ENCODE measurements at places on chromosomes 7 and 10.

DNA sequence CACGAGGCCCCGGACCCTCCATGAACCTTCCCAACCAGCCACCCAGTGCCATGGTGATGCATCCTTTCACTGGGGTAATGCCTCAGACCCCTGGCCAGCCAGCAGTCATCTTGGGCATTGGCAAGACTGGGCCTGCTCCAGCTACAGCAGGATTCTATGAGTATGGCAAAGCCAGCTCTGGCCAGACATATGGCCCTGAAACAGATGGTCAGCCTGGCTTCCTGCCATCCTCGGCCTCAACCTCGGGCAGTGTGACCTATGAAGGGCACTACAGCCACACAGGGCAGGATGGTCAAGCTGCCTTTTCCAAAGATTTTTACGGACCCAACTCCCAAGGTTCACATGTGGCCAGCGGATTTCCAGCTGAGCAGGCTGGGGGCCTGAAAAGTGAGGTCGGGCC is 90.6 kb upstream of the PDCD4 start:
- no peak for DNase-seq

- DNase-seq, result no peak
These were observed 262.3 kb downstream of the PTEN start for GRCh38 chr10:88125766-88126165.

DNA sequence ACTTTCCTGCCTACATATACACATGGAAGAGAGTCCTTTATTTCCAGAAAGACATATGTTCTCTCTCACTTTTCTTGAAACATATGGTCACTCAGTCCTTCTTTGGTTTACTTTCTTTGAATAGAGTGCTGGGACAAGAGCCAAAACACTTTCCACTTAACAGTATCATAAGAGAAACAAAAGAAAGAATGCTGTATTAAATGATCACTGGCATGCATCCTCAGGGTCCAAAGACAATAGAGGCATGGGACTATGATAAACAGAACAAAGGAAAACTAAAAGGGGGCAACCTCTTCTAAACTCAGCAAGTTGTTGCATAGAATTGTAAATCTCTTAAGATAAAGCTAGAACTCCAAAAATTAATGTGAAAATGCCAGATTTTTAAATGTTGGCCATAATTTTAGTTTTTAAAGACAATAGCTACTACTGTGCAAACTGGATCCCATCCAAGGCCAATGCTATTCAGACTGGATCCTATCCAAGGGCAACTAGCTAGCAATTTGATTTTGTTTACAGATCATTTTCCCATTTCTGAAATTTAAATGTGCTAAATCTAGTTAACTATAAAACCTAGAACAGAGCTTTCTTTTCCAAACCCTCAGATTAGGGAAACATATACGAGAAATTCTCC is 687.5 kb downstream of the SORCS3 start:
- no peak for DNase-seq

DNA sequence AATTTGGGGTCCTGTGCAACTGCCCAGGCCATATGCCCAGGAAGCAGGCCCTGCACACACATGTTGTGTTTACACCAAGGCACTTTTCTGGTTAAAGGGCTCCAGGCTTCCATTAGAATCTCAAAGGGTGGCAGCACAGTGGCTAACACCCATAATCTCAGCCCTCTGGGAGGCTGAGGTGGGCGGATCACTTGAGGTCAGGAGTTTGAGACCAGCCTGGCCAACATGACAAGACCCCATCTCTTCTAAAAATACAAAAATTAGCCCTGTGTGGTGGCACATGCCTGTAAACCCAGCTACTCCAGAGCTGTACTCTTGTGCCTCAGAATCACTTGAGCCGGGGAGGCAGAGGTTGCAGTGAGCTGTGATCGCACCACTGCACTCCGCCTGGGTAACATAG is 53.6 kb downstream of the SPOCK2 start:
- DNase-seq, result no peak

GRCh38 chr10:28581916-28582315 is 49.0 kb downstream of the WAC start:
- DNase-seq, result no peak

GRCh38 chr10:129728905-129729795 is 234.9 kb downstream of the EBF3 start:
- no peak for DNase-seq

GRCh38 chr10:35300063-35300699 is 36.1 kb upstream of the CCNY start:
- DNase-seq, result peak; percentile 69

DNA sequence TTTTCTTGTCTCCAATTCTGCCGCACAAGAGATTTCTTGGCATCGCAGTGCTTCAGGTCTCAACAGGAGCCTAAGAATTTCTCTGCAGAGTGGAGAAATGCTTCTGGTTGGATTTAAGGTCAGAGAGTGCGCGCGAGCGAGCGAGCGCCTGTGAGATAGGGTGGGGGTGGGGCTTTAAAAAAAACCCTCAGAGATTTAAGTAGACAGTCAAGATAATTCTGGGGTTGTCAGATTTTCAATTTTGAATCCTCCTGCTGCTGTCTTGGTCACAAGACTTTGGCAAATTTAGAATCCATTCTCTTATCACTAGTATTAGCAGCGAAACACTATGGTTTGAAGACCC is 49.7 kb downstream of the CPEB3 start:
- DNase-seq, result no peak

GRCh38 chr10:86400705-86401587 is 34.4 kb upstream of the GRID1 start:
- DNase-seq, result no peak

DNA sequence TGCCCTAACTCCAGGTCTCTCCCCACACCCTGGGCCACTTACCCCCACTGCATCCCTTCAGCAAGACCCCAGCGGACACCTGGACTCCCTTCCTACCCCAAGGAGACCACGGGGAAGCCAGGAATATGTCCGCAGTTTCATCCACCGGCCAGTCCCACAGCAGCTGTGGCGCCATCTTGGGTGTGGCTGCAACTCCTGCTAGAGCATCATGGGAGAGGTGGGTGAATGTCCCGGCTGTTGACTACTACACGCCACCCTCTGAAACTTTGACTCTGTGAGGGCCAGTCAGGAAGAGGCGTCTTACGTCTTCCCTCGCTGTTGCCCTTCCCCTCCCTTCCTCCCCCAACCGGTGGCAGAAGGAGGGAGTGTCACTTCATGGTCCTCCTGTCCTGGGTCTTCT is 238.3 kb upstream of the RNF32 start:
- no peak for DNase-seq

GRCh38 chr10:18753312-18753895 is 94.2 kb downstream of the ARL5B start:
- DNase-seq, result no peak

DNA sequence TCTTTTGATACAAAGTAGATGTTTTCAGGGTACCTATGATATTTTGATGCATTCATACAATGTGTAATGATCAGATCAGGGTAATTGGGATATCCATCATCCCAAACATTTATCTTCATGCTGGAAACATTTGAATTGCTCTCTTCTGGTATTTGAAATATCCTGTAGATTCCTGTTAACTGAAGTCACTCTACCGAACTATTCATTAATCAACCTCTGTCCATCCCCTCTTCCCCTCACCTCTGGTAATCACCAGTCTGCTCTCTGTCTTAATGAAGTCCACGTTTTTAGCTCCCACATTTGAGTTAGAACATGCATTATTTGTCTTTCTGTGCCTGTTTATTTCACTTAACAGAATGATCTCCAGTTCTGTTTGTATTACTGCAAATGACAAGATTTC is 11.3 kb downstream of the MTG1 start:
- DNase-seq, result no peak

DNA sequence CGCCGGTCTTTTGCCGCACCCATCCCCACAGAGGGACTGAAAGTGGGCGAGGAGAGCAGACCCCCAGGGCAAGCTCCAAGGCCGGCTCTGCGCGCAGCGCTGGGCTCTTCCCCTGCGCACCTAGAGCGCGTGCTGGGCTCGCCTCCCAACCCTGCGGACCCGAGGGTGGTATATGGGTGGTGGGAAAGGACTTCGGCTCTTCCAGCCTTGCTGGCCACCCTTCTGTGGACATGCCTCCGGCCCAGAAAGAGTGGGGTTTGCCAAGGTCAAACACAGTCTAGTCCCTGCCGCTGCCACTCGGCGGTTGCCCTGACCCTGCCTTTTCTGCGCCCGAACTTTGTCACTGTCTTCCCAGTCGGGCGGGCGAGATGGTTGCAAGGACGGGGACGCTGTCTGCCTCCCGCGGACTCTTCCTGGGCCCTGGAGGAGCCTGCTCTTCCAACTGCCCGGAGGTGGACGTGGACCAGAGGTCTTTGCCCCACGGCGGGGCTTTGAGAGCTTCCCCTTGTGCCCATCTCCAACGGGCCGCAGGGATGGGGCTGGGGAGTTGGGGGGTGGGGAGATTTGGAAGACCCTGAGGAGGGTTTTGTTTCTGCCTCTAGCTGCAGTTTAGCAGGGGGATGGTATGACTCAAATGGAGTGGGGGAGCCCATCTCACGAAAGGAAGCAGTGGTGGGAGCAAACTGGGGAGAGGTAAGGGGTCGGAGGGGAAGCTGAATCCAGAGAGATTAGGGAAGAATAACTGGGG is 1.5 kb downstream of the ADCY1 start:
- DNase-seq, result no peak

- no peak for DNase-seq
These were observed 433.7 kb upstream of the PFKP start for GRCh38 chr10:2633630-2634029.

DNA sequence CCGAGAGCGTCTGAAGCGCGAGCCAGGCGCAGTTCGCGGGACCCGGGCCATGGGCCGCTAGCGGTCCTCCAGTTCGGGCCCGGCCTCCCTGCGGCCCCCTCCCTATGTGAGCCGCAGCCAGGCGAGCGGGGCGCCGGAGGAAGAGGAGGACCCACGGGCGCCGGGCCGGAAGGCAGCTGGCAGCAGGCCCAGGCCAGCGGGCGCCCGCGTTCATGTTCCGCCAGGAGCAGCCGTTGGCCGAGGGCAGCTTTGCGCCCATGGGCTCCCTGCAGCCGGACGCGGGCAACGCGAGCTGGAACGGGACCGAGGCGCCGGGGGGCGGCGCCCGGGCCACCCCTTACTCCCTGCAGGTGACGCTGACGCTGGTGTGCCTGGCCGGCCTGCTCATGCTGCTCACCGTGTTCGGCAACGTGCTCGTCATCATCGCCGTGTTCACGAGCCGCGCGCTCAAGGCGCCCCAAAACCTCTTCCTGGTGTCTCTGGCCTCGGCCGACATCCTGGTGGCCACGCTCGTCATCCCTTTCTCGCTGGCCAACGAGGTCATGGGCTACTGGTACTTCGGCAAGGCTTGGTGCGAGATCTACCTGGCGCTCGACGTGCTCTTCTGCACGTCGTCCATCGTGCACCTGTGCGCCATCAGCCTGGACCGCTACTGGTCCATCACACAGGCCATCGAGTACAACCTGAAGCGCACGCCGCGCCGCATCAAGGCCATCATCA is 1.1 kb downstream of the ADRA2A start:
- DNase-seq, result no peak

- no peak for DNase-seq
These were observed 114.1 kb downstream of the RNF216 start for GRCh38 chr7:5667391-5667790.

DNA sequence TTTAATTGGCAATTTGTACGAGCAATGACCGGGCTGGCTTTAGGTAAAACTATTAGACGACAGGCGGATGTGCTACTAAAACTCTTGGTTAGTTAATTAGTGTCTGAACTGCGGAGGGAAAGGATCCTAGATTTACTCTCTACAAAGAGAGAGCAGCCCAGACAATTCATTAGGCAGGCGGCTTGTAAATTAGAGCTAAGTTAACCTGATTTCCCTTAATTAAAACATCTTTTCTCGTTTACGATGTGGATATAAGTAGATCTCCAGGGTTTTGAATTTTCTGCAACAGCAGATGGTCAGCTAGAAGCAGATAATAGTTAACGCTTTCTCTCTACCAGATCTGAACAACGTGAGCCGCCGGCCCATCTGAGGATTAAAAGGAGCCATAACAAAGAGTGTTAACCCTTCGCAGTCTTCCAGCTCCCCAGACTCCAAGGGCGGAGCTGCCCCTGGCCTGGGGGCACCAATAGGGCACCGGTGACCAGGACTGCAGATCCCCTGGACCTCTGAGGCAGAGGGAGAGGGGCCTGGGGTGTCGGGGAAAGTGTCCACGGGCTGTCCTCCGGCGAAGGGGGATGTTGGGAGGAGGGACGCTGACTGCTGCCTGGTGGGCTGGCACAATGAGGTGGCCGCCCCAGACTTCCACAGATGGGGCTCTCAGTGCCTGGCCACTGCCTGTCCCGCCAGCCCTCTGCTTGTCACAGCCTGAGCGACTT is 6.3 kb upstream of the UNCX start:
- DNase-seq, result no peak

DNA sequence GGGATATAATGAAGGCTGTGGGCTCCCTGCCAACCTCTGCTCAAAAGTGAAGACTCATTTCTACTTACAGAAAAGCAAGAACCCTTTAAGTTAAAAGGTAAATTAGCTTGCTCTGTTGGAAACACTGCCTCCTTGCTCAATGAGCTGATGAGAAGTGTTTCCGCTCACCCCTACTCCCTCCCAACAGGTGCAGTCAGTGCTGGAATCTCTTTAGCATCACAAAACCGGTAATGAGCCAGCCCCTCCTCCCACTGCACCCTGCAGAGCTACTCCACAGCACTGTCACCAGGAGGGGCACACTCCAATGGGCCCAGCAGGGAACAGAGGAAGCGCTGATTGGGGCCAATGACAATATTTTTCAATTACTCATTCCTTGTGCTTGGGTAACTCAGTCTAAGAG is 262.5 kb downstream of the TCERG1L start:
- DNase-seq, result no peak

DNA sequence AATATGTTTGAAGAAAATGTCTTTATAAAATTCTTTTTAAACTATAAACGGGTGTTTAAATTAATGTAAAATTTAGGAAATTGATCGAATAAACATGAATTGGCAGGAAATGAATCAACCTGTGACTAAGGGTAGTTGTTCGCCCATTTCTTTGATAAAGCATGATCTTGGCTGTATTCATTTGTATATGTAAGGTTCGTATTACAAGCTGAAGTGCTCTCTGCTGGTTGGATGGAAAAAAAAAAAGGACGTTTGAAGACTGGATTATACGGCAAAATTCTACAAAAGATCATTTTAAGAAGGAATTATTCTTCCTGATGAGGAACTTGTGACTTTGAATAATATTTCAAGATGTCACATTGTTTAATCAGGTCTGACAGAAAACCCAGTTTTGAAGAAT is 185.4 kb upstream of the ANK3 start:
- no peak for DNase-seq

GRCh38 chr7:123751821-123752220 is 3.0 kb upstream of the WASL start:
- DNase-seq, result no peak

- DNase-seq, result no peak
These were observed 18.5 kb downstream of the TRUB1 start for GRCh38 chr10:114956466-114956865.

DNA sequence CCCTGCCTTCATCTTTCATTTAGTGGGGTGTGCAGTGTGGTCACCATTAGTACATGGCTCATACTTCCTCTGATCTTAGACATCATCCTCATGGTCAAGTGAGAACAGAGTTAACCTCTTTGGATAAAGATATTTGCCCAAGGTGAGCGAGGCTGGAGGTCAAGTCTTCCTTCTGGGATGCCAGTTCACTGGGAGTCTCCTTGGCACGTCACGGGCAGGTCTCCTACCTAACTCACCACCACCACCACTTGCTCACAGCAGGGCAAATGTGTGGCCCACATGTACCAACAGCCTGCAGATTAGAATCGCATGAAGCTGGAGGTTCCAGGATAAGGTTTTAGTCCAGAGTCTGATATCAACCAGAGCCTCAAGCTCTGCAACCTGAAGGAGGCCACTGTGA is 164.6 kb downstream of the USP6NL start:
- no peak for DNase-seq

GRCh38 chr7:148750442-148751355 is 52.0 kb downstream of the CUL1 start:
- DNase-seq, result no peak
